ENCODE measurements at places on chromosomes 13 and 19. TPM values are rescaled to one million over a fixed set of nuclear protein-coding genes. Genes with fewer than 3 reads are reported as not detected.

Gene NLRP11
- not detected for polyA plus RNA-seq

Gene CAMSAP3
- not detected for polyA plus RNA-seq

- DNase-seq = no peak
Measured at GRCh38 chr19:16191216-16191908, 6.2 kb downstream of the FAM32A start.

GRCh38 chr19:9075064-9075949 lies 11.6 kb upstream of the OR1M1 start:
- DNase-seq = peak; percentile 3

DNA sequence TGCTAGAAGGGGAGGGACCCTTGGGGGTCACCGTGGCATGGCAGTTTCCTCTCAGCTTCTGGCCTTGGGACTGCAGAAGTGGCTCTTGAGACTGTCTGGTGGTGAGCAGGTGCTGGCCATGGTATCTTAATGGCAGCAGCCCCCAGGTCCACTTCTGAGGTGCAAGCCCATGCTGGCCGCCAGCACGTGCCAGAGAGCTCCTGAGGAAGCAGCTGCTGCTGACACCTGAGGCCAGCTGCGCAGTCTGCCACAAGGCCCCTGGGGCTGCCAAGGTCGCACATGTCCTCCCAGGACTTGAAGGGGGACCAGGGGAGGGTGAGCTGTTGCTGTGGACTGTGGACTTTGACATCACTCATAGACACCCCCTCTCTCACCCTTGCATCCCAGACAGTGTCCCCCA lies 48.0 kb downstream of the NFIX start:
- DNase-seq = no peak

Gene SCAF1
- 2.8 TPM for polyA plus RNA-seq

GRCh38 chr13:109687559-109688448 lies 98.6 kb downstream of the IRS2 start:
- no peak for DNase-seq

- peak; percentile 19 for DNase-seq
Measured at GRCh38 chr13:60431108-60431700, 34.2 kb downstream of the TDRD3 start.

- DNase-seq = no peak
Measured at GRCh38 chr19:49512970-49513745, 697 bp downstream of the FCGRT start.

DNA sequence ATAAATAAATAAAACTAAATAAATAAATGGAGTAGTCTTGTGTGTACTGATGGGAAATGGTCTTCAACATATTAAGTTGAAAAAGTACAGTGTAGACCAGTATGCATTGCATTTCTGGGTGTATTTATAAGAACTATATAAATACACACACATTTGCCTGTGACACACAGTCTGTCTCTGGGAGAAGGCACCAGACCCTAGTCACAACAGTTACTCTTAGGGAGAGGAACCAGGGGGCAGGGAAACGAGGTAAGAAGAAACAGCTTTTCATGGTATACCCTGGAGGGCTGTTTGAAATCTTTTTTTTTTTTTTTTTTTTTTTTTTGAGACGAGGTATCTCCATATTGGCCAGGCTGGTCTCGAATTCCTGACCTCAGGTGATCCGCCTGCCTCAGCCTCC lies 2.8 kb upstream of the S1PR2 start:
- DNase-seq = no peak

GRCh38 chr13:52127378-52127777 lies 1.5 kb downstream of the NEK5 start:
- DNase-seq = no peak

Gene PALM3
- polyA plus RNA-seq = 0.17 TPM

GRCh38 chr19:35165200-35166058 lies 10.9 kb downstream of the FXYD5 start:
- DNase-seq = no peak

Gene DNAAF3
- polyA plus RNA-seq = 0.39 TPM

Gene AP2S1
- polyA plus RNA-seq = 181 TPM

DNA sequence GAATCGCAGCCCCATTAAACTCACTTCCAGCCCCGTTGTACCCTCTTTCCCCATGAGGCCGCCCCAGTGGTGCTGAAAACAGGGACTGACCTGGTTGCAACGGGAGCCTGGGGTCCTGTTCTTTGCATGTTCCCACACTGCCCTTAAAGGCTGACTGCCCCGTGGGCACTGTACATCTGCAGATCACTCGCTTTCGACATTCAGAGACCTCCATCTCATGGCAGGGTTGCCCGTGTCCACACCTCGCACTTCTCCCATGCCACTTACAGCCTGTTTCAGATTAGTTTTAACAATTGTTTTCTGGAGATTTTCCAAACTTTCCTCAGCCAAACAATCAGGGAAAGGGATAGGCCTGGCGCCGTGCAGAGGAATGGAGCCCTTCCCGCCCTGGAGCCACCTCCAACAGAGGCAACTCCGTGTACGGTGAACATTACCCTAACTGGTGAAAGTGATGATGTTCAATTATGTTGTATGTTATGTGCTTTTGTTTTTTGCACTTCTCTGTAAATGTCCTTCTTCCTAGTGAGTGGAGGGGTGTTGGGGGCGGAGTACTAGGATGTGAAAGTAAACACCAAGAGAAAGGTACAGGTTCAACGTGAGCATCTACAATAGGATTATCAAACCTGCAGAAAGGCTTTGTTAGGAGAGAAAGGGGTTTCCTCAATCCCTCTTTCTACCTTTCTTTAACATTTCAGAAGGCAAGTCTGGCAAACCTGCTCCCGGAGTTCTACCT lies 262.8 kb downstream of the FOXO1 start:
- DNase-seq = no peak

- DNase-seq = no peak
Measured at GRCh38 chr19:58579473-58580142, 6.5 kb upstream of the MZF1 start.

GRCh38 chr19:54096617-54097106 lies 3.9 kb downstream of the OSCAR start:
- DNase-seq = no peak

DNA sequence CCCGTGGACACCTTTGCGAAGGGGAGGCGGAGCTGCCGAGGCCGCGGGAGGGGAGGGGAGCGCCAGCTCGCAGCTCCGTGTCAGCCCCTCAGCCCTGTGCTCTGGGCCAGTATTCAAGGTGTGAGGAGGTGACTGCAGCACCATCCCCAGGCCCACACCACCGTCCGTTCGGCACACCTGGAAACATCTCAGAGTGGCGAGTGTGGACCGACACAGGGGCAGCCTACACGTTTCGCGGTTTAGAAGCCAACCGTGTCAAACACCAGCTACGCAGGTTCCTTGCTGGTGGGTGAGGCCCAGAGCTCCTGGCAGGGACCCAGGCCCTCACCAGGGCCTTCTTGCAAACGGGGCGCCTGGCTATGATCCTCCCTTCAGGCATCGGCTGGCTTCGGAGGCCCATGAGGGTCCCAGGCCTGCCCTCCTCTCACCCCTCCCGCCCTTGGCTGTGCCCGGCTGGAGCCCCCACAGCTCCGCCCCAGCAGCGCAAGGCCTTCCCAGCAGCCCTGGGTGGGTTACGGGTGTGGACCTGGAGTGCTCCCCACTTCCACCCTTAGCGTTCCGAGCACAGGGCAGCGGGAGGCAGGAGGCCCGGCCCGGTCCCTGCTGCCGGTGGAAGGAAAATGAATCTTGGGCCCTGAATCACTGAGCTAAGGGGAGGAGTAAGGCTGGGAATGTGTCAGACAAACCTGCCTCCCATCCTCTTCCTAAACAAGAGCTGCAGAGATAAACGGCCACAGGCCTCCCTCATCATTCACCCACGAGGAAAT lies 1.2 kb downstream of the C13orf46 start:
- DNase-seq = no peak

All from BJ (cell line).